ENCODE measurements at places on chromosomes 2 and 18.
A peak's percentile ranks its signal among the peaks of the same experiment; 100 is the strongest.

DNA sequence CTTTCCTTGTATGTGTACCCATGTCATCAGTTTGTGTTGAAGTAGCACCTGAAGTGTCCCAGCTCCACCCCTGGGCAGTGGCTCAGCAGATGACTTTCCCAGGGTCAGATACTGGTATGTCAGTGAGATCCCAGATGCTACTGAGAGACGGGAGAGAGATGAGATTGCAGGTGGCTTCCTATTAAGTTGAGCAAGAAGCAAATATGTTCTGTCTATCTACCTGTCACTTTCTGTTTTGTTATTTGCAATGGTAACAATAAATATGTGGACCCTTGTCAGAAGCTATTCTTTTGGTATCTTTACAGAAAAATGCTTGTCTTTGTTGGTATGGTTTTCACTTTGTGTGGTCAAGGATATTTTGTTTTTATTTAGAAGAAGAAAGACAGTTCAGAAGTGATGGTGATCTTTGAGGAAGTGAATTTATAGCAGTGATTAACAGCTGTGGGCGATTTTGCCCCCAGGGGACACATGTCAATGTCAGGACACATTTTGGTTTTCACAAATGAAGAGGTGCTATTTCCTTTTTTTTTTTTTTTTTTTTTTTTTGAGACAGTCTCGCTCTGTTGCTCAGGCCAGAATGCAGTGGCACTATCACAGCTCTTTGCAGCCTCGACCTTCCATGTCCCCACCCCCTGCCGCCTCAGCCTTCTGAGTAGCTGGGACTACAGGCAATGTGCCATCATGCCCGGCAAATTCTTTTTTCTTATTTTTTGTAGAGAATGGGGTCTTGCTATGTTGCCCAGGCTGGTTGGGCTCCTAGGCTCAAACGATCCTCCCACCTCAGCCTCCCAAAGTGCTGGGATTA is 21.4 kb downstream of the MGAT5 start:
- DNase-seq: no peak

DNA sequence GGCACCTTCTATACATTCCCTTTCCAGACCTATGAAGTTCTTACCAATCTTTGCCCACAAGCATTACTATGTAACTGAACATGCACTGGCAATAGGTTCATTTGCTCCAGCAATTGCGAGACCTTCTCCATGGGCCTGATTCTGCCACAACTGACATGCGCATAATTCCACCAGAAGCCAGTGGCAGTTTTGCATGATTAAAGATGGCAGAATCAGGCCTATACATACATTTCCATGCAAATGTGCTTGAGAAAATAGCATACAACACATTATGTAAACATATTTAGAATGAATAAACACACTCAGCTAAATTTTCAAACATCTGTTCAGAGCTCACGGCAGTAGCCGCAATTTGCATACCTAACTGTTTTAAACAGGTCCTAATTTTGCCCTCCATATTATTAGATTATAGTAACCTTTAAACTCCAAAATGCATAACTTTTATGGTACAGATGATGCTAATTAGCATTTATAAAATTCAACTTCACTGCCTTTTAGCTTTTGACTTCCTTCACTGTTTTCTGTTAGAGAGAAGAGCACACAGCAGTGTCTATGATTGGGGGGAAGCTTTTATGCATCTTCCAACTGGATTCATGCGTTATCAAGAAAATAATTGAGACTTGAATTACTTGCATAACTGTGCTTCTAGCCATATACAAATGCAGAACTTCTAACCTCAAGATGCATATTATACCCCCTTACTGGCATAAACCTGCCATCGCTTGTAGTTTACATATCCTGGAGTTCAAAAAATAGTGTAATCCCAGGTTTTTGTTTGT is 155.3 kb upstream of the CDH19 start:
- DNase-seq: no peak

GRCh38 chr2:60707750-60708371 is 48.2 kb upstream of the PAPOLG start:
- no peak for DNase-seq

DNA sequence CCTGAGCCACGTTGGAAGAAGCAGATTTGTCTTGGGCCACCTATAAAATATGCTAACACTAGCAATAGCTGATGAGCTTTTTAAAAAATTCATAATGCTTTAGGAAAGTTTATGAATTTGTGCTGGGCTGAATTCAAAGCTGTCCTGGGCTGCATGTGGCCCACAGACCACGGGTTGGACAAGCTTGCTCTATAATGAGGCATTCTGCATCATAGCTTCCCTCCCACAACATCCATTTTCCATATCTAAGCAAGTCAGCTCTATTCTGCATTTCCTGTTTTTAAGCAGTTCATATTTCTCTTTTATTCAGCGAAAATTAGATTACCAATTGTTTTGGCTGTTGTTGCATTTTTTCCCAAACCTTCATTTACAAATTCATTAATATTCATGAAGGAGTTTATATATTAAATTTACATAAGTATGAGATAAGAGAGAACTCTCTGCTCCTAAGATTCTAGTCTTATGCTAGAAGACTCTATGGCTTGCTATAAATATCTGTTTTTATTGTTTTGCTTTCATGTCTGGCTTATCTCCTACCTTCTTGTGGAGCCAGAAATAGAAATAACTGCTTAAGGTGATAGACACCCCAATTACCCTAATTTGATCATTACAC is 114.5 kb upstream of the HNRNPA3 start:
- DNase-seq: no peak

- no peak for DNase-seq
Measured at GRCh38 chr2:8144785-8145184, 537.1 kb upstream of the ID2 start.

GRCh38 chr2:71120195-71120594 is 9.8 kb downstream of the MCEE start:
- DNase-seq: no peak

DNA sequence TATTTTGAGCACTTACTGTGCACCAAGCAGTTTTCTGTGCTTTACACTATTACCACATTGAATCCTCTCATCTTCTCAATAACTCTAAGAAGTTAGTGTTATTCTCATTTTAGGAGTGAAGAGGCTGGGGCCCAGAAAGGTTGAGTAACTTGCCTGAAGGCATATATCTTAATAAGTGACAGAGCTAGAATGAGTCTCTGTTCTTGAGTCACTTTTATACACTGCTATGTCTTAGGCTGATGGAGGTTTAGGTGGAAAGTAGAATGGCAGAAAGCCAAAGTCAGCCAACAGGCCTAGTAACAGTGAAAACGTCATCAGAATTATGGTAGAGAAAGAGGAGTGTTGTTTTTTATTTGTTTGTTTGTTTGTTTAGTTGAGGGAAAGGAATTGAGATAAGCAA is 27.9 kb upstream of the RPE start:
- no peak for DNase-seq

DNA sequence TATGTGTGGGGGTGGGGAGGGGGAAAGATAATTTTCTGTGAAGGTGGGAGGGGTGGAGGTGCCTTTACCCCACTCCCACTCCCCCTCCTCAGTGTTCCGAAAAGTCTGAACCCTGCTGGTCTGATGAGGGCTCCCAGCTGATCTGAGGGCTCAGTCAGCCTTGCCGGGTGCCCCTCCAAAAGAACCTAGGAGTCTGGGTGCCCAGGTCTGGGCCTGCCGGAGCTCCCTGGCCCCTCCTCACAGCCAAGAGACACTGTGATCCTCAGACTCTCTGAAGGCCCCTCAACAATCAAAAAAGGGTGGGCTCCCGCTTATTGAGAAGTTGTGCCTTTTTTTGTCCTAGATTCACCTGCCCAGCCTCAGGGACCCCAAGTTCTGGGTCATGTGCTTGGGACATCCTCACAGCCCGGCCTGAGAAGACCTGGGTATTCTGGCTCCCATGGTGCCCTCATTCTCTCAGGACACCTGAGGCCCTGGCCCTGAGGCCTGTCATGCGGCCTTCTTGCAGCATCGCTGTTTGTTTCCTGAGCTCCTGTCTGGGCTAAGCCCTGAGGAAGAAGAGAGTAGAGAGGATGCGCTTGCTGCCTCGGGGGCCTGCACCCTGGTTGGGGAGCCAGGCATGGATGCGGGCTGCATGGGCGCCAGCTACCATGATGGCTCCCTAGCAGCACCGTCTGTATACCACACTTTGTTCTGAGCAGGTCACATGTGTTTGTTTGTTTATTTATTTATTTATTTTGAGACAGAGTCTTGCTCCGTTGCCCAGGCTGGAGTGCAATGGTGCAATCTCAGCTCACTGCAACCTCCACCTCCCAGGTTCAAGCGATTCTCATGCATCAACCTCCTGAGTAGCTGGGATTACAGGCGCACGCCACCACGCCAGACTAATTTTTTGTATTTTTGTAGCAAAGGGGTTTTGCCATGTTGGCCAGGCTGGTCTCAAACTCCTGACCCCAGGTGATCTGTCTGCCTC is 44.0 kb downstream of the SDC1 start:
- no peak for DNase-seq

DNA sequence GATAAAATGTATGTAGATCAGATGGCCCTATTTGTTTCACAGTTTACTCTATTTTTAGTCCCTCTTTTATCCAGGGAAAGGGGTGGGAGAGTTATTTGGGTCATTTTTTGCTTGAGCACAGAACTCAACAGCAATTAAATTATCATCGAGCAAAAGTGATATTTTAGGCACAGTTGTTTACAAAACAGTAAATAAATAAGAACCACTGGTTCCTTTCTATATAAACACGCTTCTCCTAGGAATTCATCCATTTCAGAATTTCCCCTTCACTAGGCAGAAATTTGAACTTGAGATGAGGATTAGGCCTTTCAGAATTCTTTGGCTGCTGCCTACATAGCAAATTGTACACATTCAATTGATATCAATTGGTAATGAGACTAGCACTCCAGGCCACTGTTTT is 812.4 kb downstream of the CNTNAP5 start:
- DNase-seq: no peak

DNA sequence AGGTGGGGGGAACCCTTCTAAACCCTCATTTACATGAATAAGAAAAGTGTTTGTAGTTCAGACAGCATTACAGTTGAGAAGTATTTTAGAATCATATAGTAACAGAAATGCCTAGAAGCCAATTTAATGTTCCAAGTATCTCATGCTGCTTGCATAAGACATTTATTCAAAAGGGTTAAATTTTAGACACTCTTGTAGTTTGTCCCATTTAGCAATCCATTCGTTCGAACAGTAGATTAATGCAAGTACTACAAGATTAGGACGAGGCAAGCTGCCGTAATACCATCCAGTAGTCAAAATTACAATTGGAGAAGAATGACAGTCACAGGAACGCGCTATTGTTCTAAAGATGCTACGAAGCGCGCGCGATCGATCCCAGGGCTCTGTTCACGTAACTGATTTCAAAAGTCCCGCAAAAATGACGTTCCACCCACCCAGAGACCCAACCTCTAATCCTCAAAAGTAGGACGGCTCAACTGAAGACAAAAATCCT is 1.2 kb downstream of the TMEM237 start:
- DNase-seq: no peak

- DNase-seq: no peak
Measured at GRCh38 chr2:24877646-24878045, 42.4 kb downstream of the ADCY3 start.

- DNase-seq: no peak
Measured at GRCh38 chr2:86648681-86649080, 25.0 kb upstream of the RNF103 start.

DNA sequence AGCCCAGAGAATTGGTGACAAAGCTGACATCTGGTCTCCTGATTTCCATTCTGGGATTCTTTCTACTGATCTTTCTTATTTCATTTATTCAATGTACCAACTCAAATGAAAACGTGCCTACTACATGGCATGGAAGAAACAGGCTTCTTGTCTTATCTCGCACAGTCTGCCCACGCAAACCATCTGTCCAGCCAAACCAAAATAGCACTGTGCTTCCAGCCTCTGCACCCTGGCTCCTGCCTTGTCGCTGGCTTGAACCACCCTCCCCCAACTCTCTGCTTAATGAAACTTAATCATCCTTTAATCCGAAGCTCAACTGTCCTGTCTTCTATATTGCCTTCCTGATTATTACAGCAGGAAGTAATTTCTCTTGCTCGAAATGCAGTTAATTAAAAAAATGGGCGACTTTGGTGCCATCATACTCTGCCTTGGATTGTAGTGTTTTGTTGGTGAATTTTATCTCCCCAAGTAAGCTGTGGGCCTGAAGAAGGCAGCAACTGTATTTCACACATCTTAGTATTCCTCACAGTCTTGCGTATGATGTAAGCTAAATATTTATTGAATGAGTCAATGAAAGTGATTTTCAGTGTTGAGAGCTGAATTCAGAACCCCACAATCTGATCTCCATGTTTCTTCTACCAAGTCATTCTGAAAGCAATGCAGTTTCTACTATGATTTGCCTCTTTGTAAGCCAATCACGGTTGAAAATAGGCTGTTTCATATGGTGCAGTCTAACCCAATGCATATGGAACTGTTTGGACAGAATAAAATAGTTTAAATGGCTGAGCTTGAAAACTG is 190.8 kb downstream of the TMEM247 start:
- no peak for DNase-seq

DNA sequence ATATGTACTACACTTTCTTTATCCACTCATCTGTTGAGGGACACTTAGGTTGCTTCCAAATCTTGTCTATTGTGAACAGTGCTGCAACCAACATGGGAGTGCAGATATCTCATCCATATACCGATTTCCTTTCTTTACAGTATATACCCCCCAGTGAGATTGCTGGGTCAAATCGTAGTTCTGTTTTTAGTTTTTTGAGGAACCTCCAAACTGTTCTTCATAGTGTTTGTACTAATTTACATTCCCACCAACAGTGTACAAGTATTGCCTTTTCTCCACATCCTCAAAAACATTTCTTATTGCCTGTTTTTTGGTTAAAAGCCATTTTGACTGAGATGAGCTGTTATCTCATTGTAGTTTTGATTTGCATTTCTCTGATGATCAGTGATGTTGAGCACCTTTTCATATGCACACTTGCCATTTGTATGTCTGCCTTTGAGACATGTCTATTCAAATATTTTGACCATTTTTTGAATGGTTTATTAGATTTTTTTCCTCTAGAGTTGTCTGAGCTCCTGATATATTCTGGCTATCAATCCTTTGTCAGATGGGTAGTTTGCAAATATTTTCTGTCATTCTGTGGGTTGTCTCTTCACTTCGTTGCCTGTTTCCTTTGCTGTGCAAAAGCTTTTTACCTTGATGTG is 12.2 kb downstream of the PLEK start:
- DNase-seq: no peak

GRCh38 chr2:105744091-105744908 is 412 bp upstream of the NCK2 start:
- DNase-seq: peak; percentile 74

DNA sequence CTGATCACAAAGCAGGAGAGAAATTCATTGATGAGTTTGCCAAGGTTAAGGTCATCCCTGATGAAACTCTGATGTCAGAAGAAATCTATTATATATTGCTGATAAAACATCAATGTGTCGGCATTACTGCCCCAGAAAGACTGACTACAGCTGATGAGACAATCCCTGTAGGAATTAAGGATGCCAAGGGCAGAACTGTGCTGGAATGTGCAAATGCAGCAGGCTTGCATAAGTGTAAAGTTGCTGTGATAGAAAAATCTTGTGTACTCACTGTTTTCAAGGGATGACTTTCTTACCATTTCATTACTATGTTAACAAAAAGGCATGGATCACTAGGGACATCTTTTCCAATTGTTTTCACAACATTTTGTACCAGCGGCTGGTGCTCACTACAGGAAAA is 19.7 kb upstream of the MARCO start:
- no peak for DNase-seq
